ENCODE measurements at places on chromosomes 12 and 14.
A peak's percentile ranks its signal among the peaks of the same experiment; 100 is the strongest.

DNA sequence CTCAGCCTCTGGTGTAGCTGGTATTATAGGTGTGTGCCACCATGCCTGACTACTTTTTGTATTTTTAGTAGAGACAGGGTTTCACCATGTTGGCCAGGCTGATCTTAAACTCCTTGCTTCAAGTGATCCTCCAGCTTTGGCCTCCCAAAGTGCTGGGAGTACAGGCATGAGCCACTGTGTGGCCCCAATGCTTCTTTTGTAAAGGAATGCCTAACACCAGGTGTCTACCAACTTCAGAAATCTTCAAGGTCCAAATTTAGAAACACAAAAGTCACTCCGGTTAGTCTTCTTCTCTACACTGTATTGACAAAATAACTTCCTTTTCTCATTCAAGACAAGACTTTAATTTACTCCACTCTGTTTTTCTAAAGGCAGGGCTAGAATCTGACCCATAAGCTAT, 188.7 kb downstream of the PRKD1 start:
- no peak for DNase-seq

GRCh38 chr14:101178184-101179072, 274.9 kb upstream of the RTL1 start:
- no peak for DNase-seq

DNA sequence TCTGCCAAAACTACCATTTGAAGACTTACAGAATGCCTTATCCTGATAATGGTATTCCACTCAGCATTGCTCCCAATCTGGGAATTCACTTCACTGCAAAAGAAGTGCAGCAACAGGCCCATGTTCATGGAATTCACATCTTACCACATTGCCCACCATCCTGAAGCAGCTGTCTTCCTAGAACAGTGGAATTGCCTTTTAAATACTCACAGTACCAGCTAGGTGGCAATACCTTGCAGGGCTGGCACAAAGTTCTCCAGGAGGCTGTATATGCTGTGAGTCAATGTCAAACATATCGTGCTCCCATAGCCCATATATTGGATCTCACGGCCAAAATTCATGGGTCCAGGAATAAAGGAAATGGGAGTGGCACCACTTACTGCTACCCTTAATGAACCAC, 83.8 kb upstream of the PLEKHG7 start:
- DNase-seq, result no peak

DNA sequence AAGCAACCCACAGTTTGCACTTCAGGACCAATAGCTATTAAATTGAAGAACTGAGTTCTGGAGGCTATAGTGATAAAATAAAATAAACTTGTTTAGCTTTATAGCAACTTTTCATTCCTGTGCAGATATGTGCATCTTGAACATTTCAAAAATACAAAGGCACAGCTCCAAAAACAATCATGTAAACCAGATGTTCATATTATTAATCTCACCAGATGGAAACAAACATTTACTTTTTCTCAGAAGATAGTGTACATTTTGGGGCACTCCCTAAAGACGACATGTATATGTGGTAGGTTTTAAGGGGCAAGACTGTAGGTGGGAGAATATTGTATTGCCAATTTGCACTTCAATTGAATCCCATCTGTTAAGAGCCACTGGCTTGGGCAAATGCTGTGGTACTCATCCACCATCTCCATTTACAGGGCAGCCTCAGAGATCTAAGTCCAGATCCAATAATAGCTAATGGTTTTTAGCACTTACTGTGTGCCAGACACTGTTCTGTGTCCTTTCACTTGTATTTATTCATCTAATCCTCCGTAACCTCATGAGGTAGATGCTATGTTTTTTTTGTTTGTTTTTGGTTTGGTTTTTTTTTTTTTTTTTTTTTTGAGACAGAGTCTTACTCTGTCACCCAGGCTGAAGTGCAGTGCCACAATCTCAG, 49.1 kb downstream of the PTGER2 start:
- no peak for DNase-seq

DNA sequence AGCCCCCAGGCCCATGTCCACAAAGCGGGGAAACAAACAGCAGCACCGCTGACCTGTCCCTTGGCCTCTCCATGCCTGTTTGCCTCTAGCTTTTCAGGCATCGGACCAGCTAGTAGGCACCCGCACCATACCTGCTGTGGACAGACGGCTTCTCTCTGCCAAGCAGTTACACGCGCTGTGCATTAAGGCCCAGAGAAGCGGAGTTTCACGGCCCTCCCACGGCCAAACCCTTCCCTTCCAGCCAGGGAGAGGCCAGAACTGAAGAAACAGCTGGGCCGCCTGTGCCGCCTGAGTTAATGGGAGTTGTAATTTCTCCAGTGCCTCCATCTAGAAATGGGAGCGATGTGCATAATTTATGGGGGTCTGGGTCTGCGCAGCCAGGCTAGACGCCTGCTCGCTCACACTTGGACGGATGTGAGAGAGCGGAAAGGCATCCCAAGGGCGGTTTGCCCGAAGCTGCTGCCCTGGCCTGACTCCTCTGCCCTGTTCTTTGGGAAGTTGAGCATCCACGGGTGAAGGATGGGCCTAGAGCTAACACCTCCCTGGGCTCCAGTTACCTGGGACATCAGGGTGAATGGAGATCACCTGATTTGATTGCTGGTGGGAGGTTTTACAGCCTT, 89.7 kb upstream of the BCL11B start:
- no peak for DNase-seq

DNA sequence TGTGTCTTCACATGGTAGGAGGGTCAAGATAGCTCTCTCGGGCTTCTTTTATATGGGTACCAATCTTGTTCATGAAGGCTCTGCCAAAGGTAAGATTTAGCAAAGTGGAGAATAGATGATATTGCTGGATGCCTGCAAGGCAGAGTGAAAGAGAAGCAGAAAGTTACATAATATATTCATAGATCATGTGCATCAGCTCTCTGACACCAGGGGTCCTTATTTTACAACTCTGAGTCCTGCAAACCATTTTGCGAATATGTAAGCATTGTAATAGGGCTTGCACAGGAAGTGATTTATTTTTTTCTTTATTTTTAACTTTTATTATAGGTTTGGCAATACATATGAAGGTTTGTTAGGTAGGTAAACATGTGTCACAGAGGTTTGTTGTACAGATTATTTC, 31.8 kb downstream of the CRADD start:
- DNase-seq, result no peak

DNA sequence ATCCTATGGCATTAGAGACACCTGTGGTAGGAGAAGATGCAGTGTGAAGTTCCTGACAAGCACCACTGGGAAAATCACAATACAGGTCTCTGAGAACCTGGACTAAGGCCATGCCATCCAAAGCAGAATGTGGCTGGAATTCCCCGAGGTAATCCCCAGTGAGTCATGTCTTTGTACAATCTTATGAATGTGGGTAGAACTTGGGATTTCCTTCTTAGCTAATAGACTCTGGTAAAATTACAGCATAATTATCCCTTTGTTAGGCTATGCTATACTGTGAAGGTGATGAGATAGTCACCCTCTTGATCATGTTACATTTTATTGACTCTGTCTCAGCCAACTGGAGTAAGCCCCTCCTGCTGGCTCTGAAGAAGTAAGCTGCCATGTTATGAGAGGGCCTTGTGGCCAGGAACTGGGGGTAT, 224.3 kb upstream of the DCN start:
- peak; percentile 1 for DNase-seq

- no peak for DNase-seq
These were observed 620 bp downstream of the TMTC1 start for GRCh38 chr12:29782871-29783772.

DNA sequence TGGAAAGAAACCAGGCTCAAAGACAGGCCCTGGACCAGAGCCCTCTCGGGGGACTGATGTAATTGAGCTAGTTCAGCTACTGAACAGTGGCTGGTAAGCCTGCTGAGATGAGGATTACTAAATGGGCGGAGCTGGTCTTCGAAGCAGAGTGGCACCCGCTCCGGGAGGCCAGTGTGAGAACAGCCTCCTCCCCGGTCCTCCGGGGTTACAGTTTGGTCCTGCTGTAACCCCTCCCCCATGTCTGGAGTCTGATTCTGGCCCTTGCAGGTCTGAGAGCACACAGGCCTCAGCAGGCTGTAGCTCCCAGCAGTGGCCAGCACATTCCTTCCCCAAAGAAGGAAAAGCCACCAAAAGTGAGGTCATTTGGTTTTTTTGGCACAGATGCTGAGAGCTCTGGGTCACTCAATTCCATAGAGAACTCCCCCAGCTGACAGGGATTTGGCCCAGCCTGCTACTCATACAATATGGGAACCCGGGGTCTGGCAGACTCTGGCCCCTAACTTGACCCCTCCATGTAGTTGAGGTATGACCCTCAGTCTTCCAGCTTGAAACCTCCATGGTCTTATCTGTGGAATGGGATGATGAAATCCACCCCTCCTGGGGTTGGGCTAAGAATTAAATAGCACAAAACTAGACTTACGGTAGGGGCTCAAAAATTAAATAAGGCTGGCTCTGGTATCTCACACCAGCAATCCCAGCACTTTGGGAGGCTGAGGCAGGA, 39.0 kb downstream of the ACTN1 start:
- no peak for DNase-seq

All from stimulated activated CD4-positive, alpha-beta T cell treated with anti-CD3 and anti-CD28 coated beads, Interleukin-1b, Interleukin-23, amount 100 ng/mL, for 24 hours (primary cell).